Progenitor cell of endocrine pancreas (in vitro differentiated cells): ENCODE measurements at places on chromosomes 4 and X. TPM values are rescaled to one million over a fixed set of nuclear protein-coding genes. Genes with fewer than 3 reads are reported as not detected.
A peak's percentile ranks its signal among the peaks of the same experiment; 100 is the strongest.

MAGEB16 gene
- not detected in 2 replicates for total RNA-seq

GAGE12J gene
- total RNA-seq, result not detected in 2 replicates

NAP1L3 gene
- 7.7 and 7.8 TPM in 2 replicates for total RNA-seq

PNMA6A gene
- total RNA-seq, result 6.9 and 7.0 TPM in 2 replicates

PABPC1L2B gene
- total RNA-seq, result not detected in 2 replicates

TEX13B gene
- not detected in 2 replicates for total RNA-seq

CYLC1 gene
- total RNA-seq, result not detected in 2 replicates

TIGD4 gene
- total RNA-seq, result 2.5 and 3.3 TPM in 2 replicates

VSIG4 gene
- total RNA-seq, result not detected in 2 replicates

APLN gene
- total RNA-seq, result 0.14 and 0.38 TPM in 2 replicates

BEX1 gene
- 123 and 128 TPM in 2 replicates for total RNA-seq

DNA sequence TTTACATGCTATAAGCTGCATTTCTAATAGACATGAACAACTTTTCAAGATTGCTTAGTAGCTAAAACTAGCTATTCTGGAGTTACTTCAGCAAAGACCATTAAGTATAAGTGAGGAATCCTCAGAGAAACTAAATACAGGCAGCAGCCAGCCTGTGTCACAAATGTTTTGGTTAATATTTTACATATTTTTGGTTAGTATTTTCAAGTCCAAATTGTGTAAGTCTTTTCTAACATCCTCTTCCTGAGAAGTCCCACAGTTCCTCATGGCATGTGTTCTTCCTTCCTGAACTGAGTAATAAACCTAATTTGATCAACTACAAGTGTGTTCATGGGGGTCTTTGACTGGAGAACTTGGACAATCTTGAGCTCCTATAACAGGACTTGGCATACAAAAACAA, 42.4 kb upstream of the MCF2 start:
- DNase-seq, result no peak

DNA sequence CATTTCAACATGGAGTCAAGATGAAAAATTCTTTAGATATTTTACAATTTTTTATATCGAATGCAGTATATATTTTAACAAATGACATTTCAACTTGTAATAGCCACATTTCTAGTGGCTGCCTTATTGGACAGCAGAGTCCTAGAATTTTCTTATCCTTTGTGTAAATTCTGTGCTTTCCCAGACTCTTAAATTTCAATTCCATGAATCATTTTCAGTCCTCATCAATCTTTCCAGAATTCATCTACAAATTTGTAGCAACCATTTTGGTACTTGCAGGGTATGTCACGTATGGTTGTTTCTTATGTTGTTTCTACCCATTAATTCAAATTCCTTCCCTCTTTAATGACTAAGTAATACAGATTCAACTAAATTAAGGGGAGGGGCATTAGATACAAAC, 2.7 kb downstream of the PAICS start:
- no peak for DNase-seq

DNA sequence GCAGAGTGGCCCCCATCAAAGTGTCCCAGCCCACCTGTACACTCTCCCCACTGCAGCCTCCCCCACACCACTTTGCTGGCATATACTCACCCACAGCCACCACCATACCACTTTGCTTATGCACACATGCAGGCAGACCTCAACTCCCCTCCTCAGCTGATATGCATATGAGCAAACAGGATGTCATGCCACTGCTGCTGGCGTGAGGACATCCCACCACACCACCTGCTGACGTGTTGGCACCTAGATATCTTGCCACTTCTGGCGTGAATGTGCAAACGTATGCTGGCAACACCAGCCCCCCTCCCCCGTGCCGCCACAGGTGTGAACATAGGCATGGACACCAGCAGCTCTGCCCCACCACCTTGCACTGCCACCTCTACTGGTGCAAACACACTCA, 22.4 kb upstream of the MAGEA8 start:
- no peak for DNase-seq

- DNase-seq, result no peak
These were observed 15.0 kb downstream of the RADX start for GRCh38 chrX:106626789-106627188.

DNA sequence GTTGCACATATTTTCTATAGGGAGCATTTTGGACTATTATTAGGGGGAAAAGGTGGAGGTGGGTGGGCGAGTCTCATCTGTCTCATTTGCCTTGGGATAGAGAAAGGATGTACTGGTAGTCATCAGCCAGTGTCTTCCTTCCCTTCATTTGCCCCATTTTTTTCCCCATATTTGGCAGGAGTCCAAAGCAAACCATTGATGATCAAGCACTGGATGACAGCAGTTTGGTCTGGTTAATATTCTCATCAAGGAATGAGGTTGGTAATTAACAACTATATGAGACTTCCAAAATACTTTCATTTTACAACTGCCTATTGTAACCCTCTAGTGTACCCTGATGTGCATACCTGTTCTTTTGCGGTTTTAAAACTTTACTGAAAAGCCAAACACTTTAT, 22.6 kb upstream of the IGFBP7 start:
- no peak for DNase-seq

GRCh38 chrX:36950495-36951253, 57.5 kb upstream of the FAM47C start:
- DNase-seq, result no peak

- peak; percentile 19 for DNase-seq
These were observed 19.5 kb upstream of the CCNI start for GRCh38 chr4:77095101-77095821.

GRCh38 chr4:180539284-180539683, 1703.9 kb upstream of the TENM3 start:
- no peak for DNase-seq

DNA sequence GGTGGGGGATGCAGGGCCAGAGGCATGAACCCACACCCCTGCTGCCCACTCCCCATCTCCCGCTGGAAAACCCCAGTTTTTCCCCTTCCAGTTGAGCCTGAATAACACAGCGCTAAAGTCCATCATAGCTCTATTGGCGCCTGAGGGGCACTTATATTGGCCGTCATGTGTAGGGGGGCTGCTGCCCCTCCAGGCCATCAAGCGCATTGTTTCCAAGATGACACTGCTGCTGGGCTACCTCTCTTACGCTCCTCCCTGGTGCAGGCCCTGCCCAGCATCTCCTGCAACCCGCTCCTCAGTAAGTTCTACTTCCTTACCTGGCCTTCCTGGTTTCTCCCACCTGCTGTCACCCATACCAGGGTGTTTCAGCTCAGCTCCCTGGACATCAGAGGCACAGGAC, 205.0 kb upstream of the RPL34 start:
- DNase-seq, result no peak

DNA sequence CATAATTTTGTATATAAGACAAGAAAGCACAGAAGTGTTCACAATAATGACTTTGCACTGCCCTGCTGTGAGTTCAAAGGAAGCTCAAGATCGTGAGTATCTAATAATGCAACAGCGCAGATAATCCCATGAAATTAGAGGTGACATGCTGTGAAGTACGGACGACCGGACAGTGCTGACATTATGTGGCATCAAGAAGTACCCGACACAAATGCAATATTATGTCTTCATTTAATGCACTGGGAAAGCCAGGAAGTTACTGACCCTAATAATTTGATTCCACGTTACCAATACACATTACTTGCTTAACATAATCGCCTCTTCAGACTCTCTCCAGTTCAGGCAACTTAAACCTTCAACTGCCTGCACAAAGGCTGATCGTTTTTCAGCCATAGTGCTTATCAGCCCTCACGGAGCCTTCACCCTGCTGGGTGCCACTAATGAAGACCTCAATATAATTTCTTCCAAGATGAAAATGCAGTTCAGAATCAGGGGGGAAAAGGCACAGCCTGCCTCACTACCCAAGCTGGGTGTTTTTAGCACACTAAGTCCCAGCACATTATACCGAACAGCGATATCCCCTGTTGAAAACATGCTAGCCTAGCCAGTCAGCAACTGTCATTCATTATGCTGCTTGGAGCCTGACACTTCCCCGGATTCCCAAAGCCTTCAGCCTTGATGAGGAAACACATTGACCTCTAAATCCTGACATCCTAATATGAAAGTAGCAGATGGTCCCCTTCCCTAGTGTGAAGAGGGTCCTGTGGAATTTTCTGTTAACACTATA, 56.1 kb downstream of the SLC7A11 start:
- DNase-seq, result no peak

DNA sequence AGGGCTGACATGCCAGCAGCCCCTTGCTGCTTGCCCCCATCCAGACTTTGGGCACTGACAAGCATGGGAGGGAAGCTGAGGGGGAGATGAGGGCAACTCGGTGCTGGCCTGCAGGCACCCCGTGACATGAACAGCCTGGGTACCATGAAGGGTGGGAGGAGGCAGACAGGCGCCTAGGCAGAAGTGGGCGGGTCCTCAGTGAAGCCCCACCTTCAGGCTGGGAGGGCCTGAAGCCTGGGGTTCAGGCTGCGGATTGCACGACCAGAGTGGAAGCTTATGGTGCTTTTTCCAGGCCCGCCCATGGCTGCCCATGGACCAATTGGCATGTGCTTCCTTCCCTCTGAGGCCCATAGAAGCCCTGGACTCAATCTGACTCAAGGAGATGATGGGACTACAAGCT, 354.1 kb downstream of the GRIA2 start:
- DNase-seq, result no peak

DNA sequence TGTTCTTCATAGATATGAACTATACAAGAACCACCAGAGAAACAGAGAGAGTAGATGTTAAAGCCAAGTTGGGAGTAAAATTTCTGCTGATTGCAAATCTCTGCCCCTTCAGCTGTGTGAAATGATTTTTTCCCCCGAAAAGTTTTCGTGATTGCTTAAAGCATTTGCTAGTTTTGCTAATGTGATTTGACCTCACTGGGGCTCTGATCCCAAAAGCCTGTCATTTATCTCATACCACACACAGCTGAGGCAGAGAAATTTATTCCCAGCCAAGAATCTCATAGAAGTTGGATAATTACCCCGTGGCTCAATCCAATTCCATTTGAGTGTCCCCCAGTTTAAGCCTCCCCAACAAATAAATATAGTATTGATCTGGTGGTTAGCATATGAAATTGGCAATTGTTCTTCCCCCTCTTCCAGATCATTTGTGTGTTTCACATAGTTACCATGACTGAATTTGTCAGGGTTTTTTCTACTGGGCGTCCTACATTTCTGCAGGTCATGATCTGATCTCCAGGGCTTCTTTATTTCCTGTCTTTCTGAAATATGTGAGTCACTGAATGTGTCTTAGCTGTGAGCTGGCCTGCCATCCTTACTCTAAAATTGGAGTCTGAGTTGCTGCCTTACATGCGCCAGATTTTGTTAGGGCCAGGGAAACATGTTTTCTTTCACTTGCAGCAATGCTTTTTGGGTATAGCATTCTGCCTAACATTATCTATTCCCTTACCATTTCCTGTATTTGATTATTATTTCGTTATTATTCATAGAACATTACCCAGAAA, 167.5 kb upstream of the FRMPD4 start:
- DNase-seq, result no peak
